ENCODE measurements at places on chromosomes 13 and 19.

GRCh38 chr13:31468114-31468902 is 268.5 kb downstream of the B3GLCT start:
- no peak for DNase-seq

- DNase-seq: no peak
Measured at GRCh38 chr13:97212601-97213040, 9.5 kb upstream of the MBNL2 start.

GRCh38 chr13:91326146-91326545 is 21.3 kb upstream of the MIR17HG start:
- DNase-seq: no peak

- DNase-seq: no peak
Measured at GRCh38 chr13:37303606-37304005, 198.1 kb upstream of the CSNK1A1L start.

DNA sequence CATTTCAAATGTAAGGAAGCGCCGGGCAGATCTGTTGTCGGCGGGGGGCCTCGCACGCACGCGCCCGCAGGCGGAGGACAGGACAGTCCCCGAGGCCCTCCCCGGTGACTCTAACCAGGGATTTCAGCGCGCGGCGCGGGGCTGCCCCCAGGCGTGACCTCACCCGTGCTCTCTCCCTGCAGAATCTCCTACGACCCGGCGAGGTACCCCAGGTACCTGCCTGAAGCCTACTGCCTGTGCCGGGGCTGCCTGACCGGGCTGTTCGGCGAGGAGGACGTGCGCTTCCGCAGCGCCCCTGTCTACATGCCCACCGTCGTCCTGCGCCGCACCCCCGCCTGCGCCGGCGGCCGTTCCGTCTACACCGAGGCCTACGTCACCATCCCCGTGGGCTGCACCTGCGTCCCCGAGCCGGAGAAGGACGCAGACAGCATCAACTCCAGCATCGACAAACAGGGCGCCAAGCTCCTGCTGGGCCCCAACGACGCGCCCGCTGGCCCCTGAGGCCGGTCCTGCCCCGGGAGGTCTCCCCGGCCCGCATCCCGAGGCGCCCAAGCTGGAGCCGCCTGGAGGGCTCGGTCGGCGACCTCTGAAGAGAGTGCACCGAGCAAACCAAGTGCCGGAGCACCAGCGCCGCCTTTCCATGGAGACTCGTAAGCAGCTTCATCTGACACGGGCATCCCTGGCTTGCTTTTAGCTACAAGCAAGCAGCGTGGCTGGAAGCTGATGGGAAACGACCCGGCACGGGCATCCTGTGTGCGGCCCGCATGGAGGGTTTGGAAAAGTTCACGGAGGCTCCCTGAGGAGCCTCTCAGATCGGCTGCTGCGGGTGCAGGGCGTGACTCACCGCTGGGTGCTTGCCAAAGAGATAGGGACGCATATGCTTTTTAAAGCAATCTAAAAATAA is 18.2 kb downstream of the IL17D start:
- no peak for DNase-seq
